Upper lobe of right lung (tissue), 1 donor: ENCODE measurements at places on chromosomes 1 and 21. TPM values are rescaled to one million over a fixed set of nuclear protein-coding genes. Genes with fewer than 3 reads are reported as not detected.
A peak's percentile ranks its signal among the peaks of the same experiment; 100 is the strongest.

GRCh38 chr1:37661401-37661800, 26.7 kb upstream of the RSPO1 start:
- no peaks in the 10 kb centered on the region for H3K4me1 ChIP-seq
- no peaks in the 10 kb centered on the region for H3K36me3 ChIP-seq
- no peak overlapping the region for H3K4me3 ChIP-seq
- H3K27ac ChIP-seq: no peak overlapping the region

DNA sequence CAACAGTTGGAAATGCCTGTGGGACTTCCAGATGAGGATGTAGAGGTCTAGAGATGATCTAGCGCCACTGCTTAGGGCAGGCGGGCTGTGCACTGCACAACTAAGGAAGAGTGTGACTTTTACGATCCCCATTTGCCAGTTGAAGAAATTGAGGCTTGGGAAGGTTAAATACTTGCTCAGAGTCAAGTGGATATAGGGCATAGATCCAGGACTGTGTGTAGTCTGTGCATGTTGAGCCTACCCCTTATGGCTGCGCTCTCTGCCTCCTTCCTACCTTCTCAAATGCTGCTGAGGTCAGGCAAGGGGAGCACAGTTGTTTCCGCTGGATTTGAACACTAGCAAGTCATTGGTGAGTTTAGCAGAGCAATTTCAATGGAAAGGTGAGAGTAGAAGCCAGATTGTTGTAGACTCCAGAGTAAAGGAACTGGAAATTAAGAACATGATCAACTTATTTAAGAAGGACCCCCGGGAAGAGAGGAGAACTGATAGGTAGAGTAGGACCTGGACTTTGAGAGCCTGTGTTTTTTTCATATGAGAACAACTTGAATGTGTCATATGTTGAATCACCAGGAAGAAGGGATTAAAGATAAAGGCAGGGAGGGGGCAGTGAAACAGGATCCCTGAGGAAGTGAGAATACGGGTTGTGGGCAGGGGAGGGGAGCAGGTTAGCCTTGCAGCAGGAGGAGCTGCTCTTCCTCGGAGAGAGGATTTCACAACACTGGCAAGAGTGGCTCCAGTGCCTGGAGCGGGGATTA, 2.7 kb downstream of the CAPN2 start:
- peaks cover 54% of the 10 kb centered on the region for H3K4me1 ChIP-seq
- H3K27ac ChIP-seq: peak overlapping the region; percentile 98
- H3K36me3 ChIP-seq: peaks cover 24% of the 10 kb centered on the region

- H3K36me3 ChIP-seq: no peaks in the 10 kb centered on the region
- H3K27ac ChIP-seq: peak overlapping the region; percentile 30
- H3K4me3 ChIP-seq: no peak overlapping the region
- no peaks in the 10 kb centered on the region for H3K27me3 ChIP-seq
- H3K4me1 ChIP-seq: no peaks in the 10 kb centered on the region
These were observed 37.3 kb downstream of the NENF start for GRCh38 chr1:212470059-212470458.

GRCh38 chr1:178659789-178660208, 65.2 kb upstream of the RALGPS2 start:
- DNase-seq: no peak
- H3K27ac ChIP-seq: no peak overlapping the region
- no peak overlapping the region for H3K4me3 ChIP-seq
- H3K4me1 ChIP-seq: no peaks in the 10 kb centered on the region
- H3K27me3 ChIP-seq: no peaks in the 10 kb centered on the region

DNA sequence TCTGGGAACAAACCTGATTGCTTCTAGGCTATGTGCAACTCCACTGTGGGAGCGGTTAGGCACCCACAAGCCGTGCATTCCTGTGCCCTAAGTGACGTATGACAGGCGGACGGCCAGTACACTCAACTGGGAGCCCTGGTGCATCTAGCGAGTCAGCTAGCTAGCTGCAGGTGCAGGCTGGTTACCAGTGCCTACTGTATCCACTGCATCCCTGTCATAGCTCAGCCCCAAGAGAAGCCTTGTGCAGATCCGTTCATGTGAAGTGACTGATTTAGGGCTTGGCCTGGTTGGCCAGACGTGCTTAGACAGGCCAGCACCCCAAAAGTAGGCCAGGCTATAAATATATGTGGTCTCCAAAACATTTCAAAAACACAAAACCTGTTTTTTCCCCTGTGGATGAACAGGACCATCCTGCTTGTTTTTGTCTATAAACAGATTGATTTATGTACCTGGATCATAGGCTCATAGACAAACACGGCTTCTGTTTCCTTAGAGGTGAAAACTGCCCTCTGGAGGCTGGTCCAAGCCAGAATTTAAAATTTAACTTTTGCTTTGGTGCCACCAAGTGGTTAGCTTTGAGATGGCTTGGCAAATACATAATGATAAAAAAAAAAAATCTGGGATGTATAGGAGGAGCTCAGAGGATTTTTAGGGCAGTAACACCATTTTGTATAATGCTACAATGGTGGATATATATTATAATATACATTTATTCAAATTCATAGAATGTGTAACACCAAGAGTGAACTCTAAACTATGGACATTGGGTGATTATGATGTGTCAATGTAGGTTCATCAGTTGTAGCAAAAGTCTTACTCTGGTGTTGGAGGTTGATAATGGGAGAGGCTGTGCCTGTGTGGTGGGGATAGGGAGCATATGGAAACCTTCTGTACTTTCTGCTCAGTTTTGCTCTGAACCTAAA, 68.5 kb downstream of the GIPC2 start:
- no peak for DNase-seq
- H3K27ac ChIP-seq: no peak overlapping the region
- H3K27me3 ChIP-seq: no peaks in the 10 kb centered on the region
- H3K4me1 ChIP-seq: no peaks in the 10 kb centered on the region
- H3K36me3 ChIP-seq: no peaks in the 10 kb centered on the region
- no peak overlapping the region for H3K4me3 ChIP-seq

PERM1 gene
- total RNA-seq: 0.35 TPM

SPRR2B gene
- not detected for total RNA-seq

ACTL8 gene
- total RNA-seq: not detected

C1orf185 gene
- not detected for total RNA-seq

S100A16 gene
- 69.6 TPM for total RNA-seq

CLDN19 gene
- total RNA-seq: not detected
